Thoracic aorta (tissue), 2 donors: ENCODE measurements at places on chromosomes 2 and 18.

DNA sequence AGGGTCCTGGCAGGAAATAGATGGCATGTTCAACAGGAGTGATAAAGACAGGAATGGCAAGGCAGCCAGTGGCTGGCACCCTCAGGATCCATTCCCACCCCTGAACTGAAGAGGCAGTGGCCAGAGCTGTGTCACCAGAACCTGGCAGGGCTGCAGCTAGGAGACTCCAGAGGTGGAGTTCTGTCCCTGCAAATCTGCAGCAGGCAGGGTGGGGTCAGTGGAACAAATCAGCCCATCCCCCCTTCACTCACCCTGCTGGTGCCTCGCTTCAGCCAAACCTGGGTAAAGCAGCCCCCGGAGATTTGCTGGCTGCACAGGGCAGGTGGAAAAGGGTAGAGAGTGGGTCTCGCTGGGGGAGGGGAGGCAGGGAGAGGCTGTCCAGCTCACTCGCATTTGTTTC lies 12.7 kb downstream of the INPP5D start:
- H3K27me3 ChIP-seq, result no peaks in the 10 kb centered on the region
- H3K4me3 ChIP-seq, result no peak overlapping the region
- H3K36me3 ChIP-seq, result no peaks in the 10 kb centered on the region
- H3K4me1 ChIP-seq, result no peaks in the 10 kb centered on the region
- no peak for DNase-seq
- no peak overlapping the region for H3K27ac ChIP-seq

DNA sequence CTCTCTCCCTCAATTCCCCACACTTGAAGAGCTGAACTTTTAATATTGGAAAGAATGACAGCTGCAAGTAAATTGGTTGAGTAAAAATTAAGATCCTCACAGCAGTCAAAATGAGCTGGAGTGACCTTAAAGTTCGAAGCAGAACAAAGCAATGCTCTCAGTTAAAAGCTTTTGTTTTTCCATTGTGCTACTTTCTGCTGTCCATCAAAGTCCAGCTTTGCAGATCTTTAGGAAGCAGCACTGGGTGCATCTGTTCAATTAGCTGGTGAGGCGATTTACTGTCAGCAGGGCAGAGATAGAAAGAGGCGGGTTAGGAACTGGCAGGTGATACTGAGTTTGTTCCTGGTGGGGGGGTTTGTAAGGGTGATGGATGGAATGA lies 834.8 kb downstream of the CPS1 start:
- H3K27me3 ChIP-seq, result no peaks in the 10 kb centered on the region
- no peak overlapping the region for H3K27ac ChIP-seq
- DNase-seq, result no peak
- H3K36me3 ChIP-seq, result peaks cover 3% of the 10 kb centered on the region

DNA sequence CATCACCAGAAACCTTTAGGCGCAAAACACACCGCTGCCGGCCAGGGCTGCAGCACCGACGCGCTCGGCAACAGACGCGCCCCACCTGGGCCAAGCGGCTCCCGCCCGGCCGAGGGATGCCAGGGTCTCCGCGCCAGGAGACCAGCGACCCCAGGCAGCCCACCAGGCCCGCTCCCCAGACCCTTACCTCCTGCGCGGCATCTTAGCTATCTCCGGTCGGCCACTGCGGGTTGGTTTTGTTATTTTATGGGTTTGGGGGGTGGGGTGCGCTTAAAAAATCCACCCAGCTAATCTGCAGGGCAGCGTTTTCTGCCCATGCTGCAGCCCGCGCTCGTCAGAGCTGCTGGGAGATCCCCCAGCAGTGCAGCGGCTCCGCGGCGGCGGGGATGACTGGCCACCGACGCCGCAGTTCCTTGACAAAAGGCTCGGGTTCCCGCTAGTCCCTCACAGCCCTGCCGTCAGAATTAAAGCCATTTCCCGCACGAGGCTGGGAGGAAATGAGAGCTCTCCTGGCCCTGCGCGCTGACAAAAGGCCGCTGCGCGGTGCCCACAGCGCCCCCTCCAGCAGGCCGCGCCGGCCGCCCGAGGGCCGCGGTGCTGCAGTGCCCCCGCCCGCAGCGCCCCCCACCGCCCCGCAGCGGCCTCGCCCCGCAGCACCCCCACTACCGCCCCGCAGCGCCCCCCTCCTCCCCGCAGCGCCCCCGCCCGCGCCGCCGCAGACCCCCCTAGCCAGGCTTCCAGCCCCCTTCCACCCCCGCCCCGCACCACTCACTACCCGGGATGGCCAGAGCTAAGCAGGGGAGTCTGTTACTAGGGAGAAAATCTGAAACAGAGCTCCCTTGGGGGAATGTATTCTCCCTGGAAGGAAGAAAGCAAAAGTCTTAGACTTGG lies at the start of gene ADD2:
TSS of gene ADD2 (minus strand) at position 502 of the 891 bp plus-strand sequence. CDS start 61,792 bp downstream, outside the sequence.
- no peaks in the 10 kb centered on the region for H3K36me3 ChIP-seq
- H3K4me1 ChIP-seq, result peaks cover 15% of the 10 kb centered on the region
- no peak within 1 kb of the TSS for H3K27ac ChIP-seq
- no peak for DNase-seq

GRCh38 chr2:46170611-46171350 lies 126.4 kb upstream of the EPAS1 start:
- no peak for DNase-seq
- peaks cover 10% of the 10 kb centered on the region for H3K4me1 ChIP-seq
- H3K27ac ChIP-seq, result peak overlapping the region; percentile 46
- no peaks in the 10 kb centered on the region for H3K36me3 ChIP-seq
- no peak overlapping the region for H3K4me3 ChIP-seq
- H3K27me3 ChIP-seq, result no peaks in the 10 kb centered on the region

DNA sequence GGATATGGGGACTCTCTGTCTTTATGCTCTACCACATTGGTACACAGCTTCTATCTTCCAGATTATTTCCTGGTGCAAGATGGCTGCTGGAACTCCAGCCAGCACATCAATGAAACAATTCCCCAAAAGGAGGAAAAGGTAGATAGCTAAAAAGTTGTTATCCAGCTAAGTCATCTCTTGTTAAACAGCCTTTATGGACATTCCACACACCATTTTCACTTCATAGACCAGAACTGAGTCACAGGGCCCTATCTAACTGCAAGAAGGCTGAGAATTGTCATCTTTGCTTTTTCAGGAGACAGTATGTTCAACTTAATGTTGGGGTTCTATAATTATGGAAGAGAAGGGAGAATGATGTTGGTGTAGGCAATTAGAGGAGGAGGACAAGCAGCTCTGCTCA lies 133.3 kb upstream of the NOSTRIN start:
- H3K36me3 ChIP-seq, result no peaks in the 10 kb centered on the region
- no peak for DNase-seq
- no peaks in the 10 kb centered on the region for H3K4me1 ChIP-seq
- no peak overlapping the region for H3K27ac ChIP-seq
- H3K27me3 ChIP-seq, result no peaks in the 10 kb centered on the region
- H3K4me3 ChIP-seq, result no peak overlapping the region

- no peak overlapping the region for H3K4me3 ChIP-seq
- no peak for DNase-seq
- no peaks in the 10 kb centered on the region for H3K27me3 ChIP-seq
- H3K4me1 ChIP-seq, result no peaks in the 10 kb centered on the region
- no peak overlapping the region for H3K27ac ChIP-seq
Measured at GRCh38 chr2:226540204-226540994, 259.2 kb downstream of the IRS1 start.

DNA sequence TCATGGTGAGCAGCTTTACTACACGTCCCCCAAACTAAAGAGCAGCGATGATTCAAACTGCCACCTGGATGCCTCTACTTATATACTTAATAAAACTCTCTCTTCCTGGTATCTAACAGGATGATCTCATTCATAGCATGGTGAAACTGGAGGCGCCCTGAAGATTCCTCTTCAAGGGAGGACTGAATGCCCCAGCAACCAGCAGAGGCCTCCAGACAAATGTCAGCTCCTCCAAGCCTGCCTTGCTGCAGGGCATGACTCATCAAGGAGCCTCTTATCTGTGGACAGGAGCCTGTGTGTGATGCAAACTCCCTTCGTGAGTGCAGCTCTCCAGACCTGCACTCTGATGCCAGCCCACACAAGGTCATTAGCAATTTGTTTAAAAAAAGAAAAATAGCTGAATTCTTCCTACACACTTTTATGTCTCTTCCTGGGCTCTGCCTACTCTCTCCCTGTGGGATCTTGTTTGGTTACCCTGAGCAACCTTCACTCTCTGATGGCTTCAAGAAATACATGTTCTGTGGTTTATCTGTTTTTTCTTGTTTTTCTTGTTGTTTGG lies 30.2 kb downstream of the LONRF2 start:
- H3K36me3 ChIP-seq, result peaks cover 7% of the 10 kb centered on the region
- H3K27me3 ChIP-seq, result no peaks in the 10 kb centered on the region
- H3K27ac ChIP-seq, result no peak overlapping the region
- no peak overlapping the region for H3K4me3 ChIP-seq
- DNase-seq, result no peak
- no peaks in the 10 kb centered on the region for H3K4me1 ChIP-seq

GRCh38 chr2:46456789-46457188 lies 22.6 kb upstream of the TMEM247 start:
- H3K27me3 ChIP-seq, result no peaks in the 10 kb centered on the region
- H3K4me1 ChIP-seq, result no peaks in the 10 kb centered on the region
- no peaks in the 10 kb centered on the region for H3K36me3 ChIP-seq
- no peak overlapping the region for H3K27ac ChIP-seq

GRCh38 chr18:79400591-79401381 lies 5.1 kb downstream of the NFATC1 start:
- no peak for DNase-seq
- peaks cover 25% of the 10 kb centered on the region for H3K4me1 ChIP-seq
- peak overlapping the region; percentile 43 for H3K27ac ChIP-seq
- H3K27me3 ChIP-seq, result no peaks in the 10 kb centered on the region

- no peaks in the 10 kb centered on the region for H3K4me1 ChIP-seq
- no peak overlapping the region for H3K27ac ChIP-seq
- no peaks in the 10 kb centered on the region for H3K27me3 ChIP-seq
- H3K36me3 ChIP-seq, result no peaks in the 10 kb centered on the region
- DNase-seq, result no peak
Measured at GRCh38 chr2:80548469-80548868, 243.9 kb upstream of the LRRTM1 start.

DNA sequence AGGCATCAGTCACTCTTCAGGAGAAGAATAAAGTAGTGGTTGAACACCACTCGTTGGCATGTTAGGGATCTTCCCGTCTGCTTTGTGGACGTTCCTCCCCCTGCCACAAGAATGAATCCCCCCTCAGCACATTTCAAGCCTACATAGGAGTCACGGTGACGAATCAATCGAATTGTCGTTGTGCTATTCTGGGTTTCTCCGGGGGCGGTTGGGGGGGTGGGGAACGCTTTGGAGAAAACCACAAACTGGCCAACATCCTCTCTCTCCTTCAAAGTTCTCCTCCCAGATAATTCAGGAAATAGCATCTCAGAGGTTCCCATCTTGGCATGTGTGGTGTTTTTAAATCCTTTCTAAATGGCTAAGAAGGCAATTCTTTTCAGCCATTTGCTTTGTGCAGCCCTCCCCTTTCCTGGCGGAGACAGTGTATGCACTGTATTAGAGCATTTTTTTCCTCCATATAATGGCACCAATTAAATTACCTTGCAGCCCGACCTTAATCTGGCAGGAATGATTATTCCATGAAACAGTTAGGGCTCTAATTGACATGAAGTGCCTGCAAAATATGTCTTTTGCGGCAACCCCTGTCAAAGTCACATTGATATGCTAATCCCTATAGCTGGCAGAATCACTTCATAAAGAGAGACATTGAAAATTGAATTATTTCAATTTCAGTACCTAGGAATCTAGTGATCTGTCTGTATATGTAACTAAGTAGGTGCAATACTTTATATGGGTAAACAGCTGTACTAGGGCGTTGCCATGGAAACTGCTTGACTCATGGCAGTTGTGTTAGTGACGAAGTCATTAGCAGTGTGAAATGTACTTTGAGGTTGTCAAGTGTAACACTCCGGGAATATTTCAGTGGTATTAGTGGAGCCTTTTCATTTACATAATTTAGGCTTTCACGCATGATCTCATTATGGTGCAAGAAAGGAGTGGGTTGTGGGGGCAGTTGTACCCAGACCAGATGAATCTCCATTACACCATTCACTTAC lies 323.4 kb upstream of the SLC14A2 start:
- no peak overlapping the region for H3K4me3 ChIP-seq
- no peak for DNase-seq
- no peak overlapping the region for H3K27ac ChIP-seq
- no peaks in the 10 kb centered on the region for H3K27me3 ChIP-seq

DNA sequence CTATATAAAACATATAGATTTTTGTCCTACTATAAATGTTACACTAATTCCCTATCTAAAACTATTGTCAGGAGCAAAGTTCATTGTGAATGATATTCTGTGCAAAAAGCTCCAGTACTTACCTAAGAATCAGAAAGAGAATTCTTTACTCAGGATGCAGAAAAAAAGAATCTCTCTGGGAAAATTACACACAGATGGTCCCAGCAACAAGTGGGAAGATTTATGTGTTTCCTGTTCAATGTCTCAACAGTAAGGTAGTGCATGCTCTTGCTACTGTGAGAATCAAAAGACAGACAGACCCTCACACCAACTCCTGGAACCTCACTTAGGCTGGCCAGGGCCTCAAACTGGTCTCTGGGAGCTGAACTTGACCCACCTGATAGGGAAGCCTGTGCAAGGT lies 11.2 kb upstream of the NAPG start:
- H3K27me3 ChIP-seq, result no peaks in the 10 kb centered on the region
- DNase-seq, result no peak
- peaks cover 57% of the 10 kb centered on the region for H3K4me1 ChIP-seq

- H3K4me3 ChIP-seq, result no peak overlapping the region
- peaks cover 9% of the 10 kb centered on the region for H3K4me1 ChIP-seq
- no peak overlapping the region for H3K27ac ChIP-seq
Measured at GRCh38 chr2:233380132-233380895, 26.0 kb downstream of the DGKD start.

DNA sequence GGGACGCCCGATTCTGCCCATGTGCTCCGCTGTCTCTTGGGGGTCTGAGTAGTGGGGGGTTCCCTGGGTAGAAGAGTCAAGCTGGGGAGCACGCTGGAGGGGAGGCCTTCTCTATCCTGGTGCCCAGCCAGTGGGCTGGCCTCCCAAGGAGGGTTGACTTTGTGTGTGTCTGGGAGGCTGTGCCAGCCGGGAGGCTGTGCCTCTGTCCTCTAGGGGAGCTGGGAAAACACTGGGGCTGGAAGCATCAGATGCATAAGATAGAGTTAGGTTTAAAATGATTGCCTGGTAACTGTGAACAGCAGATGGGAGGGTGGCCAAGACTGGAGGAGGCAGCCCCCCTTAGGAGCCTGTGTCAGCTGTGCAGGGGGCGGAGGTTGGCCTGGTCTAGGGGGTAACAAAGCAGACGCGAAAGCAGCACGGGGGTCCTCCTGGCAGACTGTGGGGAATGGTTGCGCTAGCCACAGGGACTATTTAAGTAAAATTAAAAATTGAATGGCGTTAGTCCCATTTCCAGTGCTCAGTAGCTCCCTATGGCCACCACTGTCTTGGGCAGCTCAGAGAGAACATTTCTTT lies 1.3 kb downstream of the ING5 start:
- peaks cover 12% of the 10 kb centered on the region for H3K4me1 ChIP-seq
- H3K4me3 ChIP-seq, result peak overlapping the region; percentile 84
- no peak for DNase-seq
- peak overlapping the region; percentile 33 for H3K27ac ChIP-seq
- peaks cover 24% of the 10 kb centered on the region for H3K36me3 ChIP-seq
- no peaks in the 10 kb centered on the region for H3K27me3 ChIP-seq

GRCh38 chr18:62182220-62182619 lies 4.6 kb downstream of the PIGN start:
- no peak overlapping the region for H3K4me3 ChIP-seq
- H3K27ac ChIP-seq, result no peak overlapping the region
- H3K27me3 ChIP-seq, result no peaks in the 10 kb centered on the region
- H3K36me3 ChIP-seq, result no peaks in the 10 kb centered on the region

GRCh38 chr2:38533180-38533579 lies 69.5 kb downstream of the HNRNPLL start:
- H3K27me3 ChIP-seq, result no peaks in the 10 kb centered on the region
- H3K4me1 ChIP-seq, result peaks cover 23% of the 10 kb centered on the region
- H3K36me3 ChIP-seq, result no peaks in the 10 kb centered on the region
- peak overlapping the region; percentile 17 for H3K27ac ChIP-seq
